ENCODE measurements at places on chromosomes 5 and 9. TPM values are rescaled to one million over a fixed set of nuclear protein-coding genes. Genes with fewer than 3 reads are reported as not detected.

GRCh38 chr5:157100140-157100679 is 8.6 kb downstream of the HAVCR2 start:
- no peak for DNase-seq

GRCh38 chr5:55993731-55994494 is 850 bp downstream of the IL6ST start:
- no peak for DNase-seq

GRCh38 chr9:136312436-136312835 is 8.5 kb upstream of the CCDC187 start:
- DNase-seq = no peak

DNA sequence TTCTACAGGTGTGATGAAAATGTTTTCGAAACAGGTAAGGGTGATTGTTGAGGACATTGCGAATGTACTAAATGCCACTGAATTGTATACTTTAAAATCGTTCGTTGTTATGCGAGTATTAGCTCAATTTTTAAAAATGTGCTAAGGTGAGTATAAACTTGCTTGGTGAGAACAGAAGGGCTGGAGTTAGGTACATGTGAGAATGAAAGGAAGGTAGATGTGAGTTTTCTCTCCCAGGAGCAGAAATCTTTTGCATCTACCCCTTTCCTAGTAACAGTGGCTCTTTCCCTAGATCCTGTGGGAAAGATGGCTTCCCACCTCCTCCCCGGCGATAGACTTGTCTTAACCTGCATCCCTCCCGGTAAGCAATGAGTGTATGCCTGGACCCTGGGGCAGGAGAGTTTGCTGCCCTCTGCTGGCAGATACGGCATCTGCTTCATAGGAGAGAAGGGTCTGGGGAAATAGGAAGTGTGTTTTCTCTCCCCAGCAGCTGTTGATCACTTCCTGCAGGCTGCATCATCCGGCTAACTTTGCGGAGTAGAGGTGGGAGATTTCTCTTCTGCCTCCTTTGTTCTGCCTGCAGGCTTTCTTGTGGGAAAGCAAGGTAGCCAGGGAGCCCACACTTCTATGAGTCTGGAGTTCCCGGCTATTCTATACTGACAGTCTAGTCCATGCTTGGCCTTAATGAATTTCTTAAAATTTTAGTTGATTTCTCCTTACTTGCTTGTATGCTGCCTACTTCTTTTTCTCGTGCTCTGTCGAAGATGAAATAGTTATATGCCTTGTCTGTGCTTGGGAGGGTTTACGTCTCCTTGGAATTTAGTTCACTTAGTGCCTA is 373.3 kb upstream of the SEMA6A start:
- DNase-seq = peak; percentile 23

- no peak for DNase-seq
These were observed 33.1 kb upstream of the TNPO1 start for GRCh38 chr5:72783354-72783753.

GRCh38 chr9:447230-448025 is 232.8 kb downstream of the DOCK8 start:
- no peak for DNase-seq

Gene NIPBL
- total RNA-seq = 112 TPM
